ENCODE measurements at places on chromosomes 3 and 15.

DNA sequence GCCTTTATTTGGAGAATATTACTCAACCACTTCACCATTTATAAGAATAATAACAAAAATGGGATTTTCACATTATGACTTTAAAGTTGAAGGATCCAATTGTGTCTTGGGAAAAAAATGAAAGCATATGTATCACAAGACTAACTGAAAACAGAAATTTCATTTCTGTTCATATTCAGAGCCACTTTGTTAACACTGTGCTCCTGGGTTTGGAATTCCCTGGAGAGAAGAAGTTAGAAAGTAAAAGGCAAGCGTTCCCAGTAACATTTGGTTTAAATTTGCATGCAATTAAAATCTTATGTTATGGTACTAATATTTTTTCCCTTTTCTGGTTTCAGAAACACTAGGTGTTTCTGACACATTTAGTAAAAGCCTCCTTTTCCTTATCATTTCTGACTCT is 230.8 kb downstream of the RBMS3 start:
- DNase-seq, result no peak

DNA sequence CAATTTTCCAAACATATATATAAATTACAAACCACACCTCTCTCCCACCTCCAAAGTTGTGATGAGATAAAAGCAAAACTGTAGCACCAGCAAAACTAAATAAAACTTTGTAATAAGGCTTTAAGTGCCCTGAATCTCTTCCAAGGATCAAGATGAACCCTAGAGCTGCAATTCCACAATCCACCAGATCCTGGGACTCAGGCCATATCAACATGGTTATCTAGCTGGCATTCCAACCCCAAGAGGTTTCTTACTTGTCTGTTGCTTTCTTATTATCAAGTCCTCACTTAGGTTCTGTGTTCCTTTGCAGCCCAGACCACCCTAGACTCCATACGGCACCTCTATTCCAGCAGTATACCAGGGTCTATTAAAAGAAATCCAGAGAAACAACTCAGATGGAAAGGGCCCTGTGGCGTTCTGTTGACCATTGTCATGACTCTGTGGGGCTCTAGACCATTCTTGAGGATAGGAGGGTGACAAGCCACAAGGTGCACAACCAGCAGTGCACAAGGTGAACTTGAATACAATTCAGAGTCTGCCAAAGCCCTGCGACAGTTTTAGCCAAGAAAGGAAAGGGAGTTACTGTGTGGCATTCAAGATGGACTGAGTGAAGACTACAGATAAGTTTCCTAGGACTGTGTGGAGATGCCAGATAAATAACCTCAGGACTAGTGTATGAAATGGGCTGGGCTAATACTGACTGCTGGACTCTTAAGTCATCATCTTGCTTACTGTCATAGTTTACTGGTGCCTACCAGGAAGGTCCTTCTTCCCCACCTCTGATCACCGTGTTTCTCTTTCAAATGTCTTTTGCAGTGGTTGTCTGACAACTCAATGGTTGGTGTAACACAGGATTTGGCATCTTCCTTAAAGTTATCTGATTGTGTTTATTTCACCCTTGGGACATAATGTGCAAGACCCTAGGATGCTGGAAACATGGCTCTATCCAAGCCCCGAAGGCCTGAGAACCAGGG is 27.2 kb downstream of the ACKR2 start:
- DNase-seq, result no peak

DNA sequence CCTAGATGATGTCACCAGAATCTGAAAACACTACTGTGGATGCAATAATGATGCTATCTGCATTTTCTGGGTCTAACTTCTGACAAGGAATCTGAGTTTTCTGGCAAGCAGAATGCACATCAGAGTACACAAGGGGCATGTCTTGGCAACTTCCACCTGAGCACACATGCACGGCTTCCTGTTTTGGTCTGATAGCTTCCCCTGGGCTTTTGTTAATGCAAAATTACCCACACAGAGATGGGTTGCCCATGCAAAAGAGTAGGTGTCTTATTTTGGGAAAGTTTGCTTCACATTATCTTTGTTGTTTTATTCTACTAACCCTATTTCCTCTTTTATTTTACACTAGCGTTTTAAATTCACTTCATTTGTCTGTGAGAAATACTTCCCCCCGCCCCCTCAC is 74.2 kb upstream of the SATB1 start:
- no peak for DNase-seq

DNA sequence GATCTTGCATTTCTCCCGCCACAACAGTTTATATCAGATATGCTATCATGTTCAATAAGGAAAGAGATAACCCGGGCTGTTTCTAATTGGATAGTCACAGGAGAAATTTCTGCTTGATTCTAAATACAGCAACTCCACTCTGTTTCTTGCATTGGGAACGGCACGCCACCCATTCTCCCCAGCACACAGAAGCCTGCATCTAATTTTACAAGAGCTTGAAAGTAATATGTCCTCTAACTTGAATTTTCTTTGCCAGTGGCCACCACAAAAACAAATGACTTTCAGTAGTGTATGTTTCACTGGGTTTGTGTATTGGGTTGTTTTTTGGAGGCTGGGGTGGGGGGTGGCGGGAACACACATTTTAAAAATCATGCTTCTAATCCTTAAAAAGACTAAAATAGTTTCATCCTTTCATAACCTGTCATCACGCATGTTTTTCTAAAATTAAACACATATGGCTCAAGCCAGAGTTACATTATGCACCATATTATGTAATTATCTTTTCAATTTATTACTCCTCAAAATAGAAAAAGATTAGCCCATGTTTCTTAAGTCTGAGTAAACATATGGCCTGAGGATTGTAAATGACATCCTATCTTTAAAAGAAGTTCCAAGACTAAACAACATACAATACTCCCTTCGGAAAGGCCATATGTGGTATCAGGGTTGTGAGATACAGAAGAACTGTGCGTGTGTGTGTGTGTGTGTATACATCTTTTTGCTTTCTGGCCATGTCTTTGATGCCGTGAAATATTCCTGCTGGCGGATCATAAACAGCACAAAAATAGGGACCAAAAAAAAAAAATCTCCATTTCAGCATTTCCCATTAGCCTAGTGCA is 176.3 kb downstream of the FOXP1 start:
- no peak for DNase-seq

GRCh38 chr3:66354001-66354400 is 133.2 kb downstream of the SLC25A26 start:
- no peak for DNase-seq

DNA sequence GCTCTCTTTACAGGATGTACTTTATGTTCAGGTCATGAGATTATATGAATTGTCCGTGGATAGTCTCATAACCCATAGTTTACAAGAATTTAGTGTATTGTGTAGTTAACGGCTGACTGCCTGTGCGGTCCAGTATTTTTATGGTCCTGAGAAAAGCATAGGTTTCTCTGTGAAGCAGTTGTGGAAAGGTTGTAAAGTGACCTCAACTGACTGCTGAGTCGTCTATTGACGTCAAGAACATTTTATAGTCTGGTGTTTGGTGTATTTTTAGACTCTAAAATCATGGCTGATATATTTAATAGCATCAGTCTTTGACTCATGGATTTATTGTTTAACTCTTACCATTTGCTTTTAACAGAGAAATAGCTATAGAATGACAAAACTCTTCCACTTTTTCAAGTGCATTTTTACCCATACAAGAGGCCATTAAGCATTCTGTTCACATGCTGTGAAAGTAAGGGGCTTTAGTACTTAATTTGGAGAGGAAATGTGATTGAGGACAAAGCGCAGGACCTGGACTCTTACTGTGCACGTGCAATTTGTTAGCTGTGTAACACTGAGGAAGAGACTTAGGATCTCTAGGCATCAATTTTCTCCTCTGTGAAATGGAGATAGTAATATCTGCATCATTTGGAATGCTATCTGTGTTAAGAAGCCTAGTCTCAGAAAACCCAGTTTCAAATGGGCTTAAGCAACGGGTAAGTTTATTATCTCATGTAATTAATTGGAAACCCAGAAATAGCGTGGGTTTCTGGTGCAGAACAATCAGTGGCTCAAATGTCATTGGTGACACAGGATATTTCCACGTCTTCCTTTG is 240.8 kb downstream of the NFKBIZ start:
- DNase-seq, result peak; percentile 7

GRCh38 chr3:143617050-143617449 is 231.2 kb downstream of the SLC9A9 start:
- DNase-seq, result no peak

DNA sequence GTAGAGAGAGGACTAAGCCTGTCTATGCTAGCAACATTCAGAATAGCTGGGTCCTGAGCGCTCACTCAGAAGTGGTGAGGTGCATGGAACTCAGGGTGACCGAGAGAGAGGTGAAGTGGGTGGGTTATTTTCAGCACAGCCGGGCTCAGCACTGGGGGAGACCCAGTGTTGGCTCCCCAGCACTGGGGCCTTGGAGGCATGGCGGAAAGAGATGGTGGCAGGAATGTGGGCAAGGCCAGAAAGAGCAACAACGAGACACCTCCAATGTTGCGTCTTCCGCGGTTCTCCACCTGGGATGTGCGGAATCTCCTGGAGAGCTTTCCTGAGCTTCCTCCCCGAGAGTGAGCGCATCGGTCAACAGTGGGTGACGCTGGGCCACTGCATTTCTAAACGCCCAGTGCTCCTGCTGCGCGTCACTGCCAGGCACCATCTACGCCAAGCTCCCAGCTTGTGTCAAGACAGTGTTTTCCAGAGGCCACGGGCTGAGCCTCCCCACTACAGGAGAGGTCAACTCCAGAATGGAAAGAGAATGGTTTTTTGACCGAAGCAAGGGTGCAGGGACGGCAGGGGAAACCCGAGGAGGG is 148.4 kb downstream of the ADAMTS17 start:
- DNase-seq, result no peak

- DNase-seq, result no peak
These were observed 3.5 kb upstream of the MESP1 start for GRCh38 chr15:89754361-89755154.

GRCh38 chr15:42270551-42270950 is 2.5 kb upstream of the GANC start:
- no peak for DNase-seq

GRCh38 chr15:99662903-99663302 is 70.3 kb downstream of the LYSMD4 start:
- no peak for DNase-seq

DNA sequence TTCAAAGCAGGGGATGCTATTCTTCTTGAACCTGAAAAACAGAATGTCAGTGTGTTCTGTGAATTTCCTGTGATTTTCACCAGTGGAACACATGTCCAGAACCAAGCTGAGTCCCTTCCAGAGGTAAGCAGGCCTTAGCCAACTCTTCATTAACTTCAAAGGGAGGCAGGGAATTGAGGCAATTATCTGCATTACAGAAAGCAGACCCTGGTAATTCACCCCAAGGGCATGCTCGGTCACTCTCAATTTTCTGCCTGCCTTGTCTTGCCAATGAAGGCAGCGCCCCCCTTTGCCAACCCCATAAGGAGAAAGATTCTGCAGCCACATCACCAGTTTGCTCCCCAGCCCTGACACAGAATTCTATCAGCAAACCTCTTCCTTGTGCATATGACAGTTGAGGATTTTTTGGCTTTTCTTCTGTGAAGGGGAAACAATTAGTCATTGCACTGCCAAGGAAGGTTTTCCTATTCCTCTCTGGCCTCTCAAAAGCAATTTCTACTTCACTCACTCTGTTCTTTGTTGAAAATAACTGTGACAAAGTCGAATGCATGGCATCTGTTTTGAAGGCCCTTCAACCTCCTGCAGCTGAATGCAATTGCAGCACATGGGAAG is 85.3 kb downstream of the HHLA2 start:
- DNase-seq, result no peak

DNA sequence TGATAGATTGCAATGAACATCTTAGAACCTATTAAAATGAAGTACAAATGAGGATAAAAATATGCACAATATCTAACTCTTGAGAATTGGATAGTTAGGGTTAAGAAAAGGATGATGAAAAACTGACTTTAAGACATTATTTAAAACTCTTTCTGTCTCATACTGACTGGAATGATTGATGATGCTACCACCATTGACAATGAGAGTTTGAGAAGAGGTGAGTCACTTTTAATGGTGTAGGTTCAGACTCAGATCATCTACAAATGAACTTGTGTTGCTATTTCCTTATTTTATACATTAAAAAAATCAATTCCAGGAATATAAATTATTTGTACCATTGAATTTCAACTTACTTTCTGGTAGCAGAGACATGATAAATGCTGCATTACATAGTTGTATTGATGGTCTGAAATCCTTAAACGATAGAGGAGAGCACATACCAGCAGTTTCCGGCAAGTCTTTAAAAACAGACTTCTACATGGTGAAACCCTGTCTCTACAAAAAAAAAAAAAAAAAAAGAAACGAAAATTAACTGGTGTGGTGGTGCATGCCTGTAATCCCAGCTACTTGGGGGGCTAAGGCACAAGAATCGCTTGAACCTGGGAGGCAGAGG is 409.0 kb downstream of the OTOL1 start:
- DNase-seq, result no peak

GRCh38 chr15:39269821-39270220 is 311.1 kb upstream of the THBS1 start:
- peak; percentile 55 for DNase-seq

GRCh38 chr3:49668861-49669260 is 5.3 kb upstream of the APEH start:
- DNase-seq, result no peak

DNA sequence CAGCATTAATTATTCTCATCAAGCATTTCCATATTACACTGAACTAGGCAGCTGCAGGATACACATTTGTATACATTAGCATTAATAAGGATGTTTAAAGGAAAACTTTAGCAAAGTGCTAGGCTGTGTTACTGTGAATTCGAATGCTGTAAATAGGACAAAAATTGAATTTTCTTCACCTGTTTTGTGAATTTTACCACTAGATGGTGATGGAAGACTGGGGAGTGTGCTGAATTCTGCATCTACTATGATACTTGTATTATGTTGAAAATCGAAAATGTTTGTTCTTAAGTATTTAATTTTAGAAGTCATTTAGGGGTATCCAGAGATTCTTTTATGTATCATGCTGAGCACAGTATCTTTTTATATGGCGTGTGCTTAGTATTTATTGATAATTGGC is 12.3 kb upstream of the P2RY14 start:
- no peak for DNase-seq

DNA sequence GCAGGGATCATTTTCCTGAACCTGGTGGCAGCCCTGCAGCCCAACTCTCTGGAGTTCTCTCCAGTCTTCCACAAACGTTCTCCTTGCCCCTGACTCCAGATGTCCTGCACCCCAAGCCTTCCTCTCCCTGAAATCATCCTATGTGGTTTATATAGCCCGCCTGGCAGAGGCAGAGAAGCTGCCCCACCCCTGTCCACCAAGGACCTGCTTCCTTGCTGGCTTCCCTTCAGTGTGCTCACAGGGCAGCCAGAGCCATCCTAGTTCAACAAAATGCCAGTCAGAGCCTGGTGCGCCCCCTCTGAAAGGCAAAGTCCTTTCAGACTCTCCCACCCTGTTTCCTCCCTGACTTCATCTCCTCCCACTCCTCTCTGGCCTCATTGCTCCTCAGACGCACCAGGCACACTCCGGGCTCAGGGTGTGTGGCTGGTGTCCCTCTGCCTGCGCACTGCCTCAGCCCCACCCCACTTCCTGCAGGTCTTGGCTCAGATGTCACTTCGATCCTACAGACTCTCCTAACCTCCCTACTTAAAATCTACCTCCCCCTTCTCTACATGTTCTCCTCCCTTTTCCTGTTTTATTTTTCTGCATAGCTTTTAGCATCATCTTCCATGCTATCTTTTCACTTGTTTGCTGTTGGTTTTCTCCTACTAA is 5.9 kb downstream of the KBTBD13 start:
- DNase-seq, result peak; percentile 22

Data from prostate gland (tissue), 2 donors.